ENCODE measurements at places on chromosomes 16 and 17.

GRCh38 chr17:34993031-34993430 lies 12.7 kb downstream of the LIG3 start:
- no peak for DNase-seq

DNA sequence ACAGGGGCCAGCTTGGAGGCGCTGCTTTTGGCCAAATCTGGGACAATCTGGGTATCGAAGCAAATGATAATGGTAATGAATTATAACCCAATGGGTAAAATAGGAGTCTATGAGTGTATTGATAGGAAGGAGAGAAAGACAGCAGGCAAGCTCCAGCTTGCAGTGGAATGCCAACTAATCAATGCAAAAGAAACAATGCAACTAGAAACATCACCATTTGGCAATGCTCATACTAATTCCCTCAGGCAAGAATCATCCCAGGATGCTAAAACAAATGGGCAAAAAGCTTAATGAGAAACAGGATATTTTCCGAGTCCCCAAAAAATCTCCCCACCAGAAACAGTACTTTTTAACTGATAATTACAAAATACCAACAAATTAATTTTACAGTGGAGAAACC lies 64.7 kb downstream of the ADCY9 start:
- DNase-seq, result no peak

DNA sequence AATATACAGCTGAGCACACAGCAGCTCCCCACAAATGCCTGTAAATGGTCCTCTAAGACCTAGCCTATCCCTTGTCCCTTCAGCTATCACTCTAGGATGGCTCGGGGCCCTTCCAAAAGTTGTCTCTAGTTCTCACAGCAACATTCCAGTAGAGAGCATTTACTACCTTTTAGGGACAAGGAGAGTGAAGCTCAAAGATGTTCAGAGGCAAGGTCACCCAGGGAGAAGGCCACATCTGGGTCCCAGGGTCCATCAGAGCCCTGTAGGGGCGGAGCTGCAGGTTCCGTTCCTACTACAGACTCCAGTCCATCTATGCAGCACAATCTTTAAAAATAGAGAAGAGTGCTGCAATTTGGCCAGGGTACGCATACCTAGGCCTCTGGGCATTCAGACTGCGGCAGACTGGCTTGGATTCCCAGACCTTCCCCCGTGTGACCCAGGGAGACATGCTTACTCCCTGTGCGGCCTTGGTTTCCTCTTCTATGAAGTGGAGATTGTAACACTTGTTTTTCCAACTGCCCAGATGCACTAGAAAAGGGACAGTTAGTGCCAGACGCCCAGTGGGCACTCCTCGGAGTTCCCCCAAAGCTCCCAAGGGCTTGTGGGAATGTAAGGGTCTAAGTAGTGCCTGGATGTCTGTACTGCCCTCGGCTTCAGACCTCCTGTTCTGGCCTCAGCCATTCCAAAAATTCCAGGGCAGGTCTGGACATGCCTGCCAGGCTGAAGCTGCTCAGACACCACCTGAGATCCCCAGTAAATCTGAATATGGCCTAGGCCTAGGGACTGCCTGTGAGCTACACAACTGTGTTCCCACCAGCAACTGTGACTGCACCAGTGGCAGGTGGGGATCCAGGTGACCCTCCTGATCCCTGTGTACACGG lies 2.5 kb downstream of the SLC12A4 start:
- no peak for DNase-seq

- DNase-seq, result no peak
Observed at GRCh38 chr17:21288571-21289017, 4.1 kb downstream of the MAP2K3 start.

- no peak for DNase-seq
Observed at GRCh38 chr16:19295393-19295792, 9.9 kb downstream of the CLEC19A start.

DNA sequence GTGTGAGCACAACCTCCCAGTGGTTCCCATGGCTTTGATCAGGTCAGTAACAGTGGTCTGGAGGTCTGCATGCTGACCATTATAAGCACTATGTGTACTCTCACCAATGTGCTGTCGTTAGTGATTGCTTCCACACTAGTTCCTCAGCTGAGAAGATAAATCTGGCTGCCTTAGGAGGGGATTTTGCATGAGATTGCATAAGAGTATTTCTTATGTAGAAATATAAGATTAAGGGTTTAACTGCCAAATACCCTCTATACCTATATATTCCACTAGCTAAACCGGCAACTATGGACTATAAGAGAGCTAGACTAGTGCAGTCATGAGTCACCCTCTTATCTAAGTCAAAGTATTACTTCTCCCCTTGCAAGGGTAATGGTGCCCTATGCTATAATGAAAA lies 580.2 kb downstream of the CDH11 start:
- no peak for DNase-seq

- no peak for DNase-seq
Observed at GRCh38 chr16:58699151-58699550, 14.6 kb upstream of the SLC38A7 start.

GRCh38 chr16:27982184-27982583 lies 81.3 kb downstream of the GSG1L start:
- DNase-seq, result no peak

GRCh38 chr16:87108941-87109340 lies 208.3 kb downstream of the C16orf95 start:
- no peak for DNase-seq

DNA sequence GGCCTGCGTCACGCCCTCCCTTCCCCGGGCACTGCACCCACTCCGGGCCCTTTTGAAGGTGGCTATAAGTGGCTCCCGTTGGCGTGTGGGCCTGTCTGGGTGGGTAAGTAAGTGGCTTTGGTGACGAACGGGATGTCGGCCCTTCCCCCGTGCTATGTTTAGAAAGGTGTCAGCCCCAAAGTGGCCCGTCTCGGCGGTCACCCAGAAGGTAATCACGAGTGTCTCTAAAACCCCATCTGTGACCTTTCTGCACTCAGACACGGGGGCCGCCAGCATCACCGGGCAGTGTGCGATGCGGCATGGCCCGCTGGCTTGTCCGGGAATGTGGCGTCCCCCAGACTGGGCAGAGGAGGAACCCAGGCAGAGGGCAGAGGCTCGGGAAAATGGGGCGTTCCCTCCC lies 88.2 kb downstream of the IRX5 start:
- no peak for DNase-seq

- DNase-seq, result no peak
Observed at GRCh38 chr16:17364319-17365210, 106.2 kb downstream of the XYLT1 start.

DNA sequence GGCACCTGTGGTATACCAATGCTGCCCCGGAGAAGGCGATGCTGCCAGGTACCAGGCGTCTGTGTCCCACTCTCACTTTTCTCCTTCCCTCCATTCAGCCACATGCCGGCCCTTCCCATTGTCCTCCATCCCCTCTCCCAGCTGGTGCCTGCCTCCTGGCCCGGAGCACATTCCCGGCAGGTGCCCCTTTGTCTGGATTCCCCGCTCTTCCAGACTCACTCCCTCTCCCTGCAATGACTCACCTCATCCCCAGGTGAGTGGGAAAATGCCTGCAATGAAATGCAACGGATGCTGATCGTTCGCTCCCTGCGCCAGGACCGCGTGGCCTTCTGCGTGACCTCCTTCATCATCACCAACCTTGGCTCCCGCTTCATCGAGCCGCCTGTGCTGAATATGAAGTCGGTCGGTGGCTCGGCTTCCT lies 10.4 kb upstream of the KDM6B start:
- no peak for DNase-seq

- DNase-seq, result no peak
Observed at GRCh38 chr16:12422233-12422632, 381.5 kb downstream of the CPPED1 start.

DNA sequence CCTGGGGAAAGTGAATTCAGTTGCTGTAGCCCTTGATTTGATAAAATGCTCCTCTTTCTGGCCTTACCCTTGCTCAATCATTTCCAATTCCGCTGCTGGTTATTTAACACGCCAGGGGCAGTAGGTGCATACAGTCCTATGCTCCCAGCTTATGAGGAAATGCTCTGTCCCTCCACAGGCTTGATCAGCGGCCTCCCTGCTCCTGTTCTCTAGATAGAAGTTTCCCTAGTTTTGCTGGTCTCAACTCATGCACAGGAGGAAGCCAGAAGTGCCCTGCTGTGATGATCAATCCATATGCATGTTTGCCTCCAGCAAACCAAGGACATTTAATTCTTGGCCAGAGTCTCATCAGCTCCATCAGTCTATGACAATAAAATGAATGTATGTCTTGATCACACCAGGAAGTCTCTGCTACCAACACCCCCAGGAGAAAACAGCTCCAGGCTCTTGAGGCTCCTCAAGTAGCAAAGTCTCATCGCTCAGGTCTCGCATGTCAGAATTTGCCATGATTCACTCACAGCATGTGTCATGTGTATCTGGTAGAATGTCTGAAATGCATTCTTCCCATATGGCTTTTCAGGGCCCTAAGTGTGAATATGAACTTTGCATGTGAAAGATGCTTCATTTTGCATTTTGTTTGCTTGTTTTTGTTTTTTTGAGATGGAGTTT lies 208.9 kb downstream of the CDH13 start:
- no peak for DNase-seq

DNA sequence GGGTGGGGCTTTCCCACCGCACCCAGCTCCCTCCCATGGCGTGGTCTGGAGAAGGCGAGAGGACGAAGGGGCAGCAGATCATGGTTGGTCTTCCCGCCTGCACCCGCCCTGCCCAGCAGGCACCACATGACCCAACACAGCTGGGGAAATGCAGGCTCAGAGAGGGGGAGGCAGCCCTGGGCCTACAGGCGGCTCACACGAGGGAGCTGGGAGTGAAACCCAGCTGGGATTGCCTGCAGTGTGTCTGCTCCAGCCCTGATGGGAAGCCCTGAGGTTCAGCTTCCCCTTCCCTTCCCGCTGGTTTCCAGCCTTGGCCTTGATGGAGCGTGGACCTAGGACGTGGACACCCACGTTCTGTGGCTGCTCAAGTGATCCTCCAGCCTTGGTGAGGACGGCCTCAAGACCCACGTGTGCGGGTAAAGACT lies 20.0 kb upstream of the PABPN1L start:
- no peak for DNase-seq

DNA sequence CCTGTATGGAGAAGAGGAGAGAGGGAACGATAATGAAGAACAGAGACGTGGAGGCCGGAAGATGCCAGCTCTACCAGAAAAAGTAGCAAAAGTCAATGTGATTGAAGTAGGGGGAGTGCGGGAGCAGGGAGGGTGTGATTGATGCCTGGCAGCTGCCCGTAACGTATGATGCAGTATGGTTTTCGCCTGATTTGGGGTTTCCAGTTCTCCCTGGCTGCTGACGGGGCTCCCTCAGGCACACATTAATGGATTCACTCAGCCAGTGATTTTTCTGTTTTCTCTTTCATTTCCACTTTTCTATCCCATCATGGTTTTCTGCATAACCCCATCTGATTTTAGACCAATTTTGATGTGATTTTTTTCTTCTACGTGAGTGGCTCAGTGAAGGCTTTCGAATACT lies 62.1 kb downstream of the PRKCA start:
- no peak for DNase-seq

DNA sequence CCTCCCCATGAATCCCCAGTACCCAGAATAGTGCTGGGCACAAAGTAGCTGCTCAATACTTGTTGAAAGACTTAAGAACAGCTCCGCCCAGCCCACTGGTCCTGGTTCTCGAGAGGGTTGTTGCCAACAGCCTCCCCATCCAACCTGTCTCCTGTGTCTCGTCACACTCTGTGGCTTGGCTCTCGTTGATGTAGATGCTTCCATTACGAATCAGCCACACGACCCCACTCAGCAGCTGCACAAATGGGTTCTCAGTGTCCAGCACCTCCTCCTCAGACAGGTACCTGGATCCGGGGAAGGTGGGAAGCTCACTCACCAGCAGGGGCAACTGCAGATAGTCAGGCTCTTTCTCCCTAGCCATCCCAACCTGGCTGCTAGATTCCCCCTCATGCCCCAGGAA lies 2.1 kb downstream of the NAGPA start:
- DNase-seq, result no peak
